Ammon's horn (tissue), 1 donor: ENCODE measurements at places on chromosomes 6 and 20.

DNA sequence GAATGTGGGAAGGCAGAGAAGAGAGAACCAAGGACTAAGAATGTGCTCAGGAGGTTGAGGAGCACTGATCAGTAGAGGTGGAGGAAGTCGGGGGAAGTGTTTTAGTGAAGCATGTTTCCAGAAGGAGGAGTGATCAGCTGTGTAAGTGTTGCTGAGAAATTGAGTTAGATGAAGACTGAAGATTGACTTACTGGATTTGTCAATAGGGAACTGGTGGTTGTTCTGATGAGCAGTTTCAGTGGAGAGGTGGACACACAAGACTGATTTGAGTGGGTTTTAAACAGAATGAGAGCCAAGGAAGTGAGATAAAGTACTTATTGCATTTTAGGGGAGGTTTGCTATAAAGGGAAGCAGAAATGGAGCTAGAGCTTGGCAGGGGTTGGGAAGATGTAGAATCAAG, 182.6 kb downstream of the CDKAL1 start:
- DNase-seq, result no peak

DNA sequence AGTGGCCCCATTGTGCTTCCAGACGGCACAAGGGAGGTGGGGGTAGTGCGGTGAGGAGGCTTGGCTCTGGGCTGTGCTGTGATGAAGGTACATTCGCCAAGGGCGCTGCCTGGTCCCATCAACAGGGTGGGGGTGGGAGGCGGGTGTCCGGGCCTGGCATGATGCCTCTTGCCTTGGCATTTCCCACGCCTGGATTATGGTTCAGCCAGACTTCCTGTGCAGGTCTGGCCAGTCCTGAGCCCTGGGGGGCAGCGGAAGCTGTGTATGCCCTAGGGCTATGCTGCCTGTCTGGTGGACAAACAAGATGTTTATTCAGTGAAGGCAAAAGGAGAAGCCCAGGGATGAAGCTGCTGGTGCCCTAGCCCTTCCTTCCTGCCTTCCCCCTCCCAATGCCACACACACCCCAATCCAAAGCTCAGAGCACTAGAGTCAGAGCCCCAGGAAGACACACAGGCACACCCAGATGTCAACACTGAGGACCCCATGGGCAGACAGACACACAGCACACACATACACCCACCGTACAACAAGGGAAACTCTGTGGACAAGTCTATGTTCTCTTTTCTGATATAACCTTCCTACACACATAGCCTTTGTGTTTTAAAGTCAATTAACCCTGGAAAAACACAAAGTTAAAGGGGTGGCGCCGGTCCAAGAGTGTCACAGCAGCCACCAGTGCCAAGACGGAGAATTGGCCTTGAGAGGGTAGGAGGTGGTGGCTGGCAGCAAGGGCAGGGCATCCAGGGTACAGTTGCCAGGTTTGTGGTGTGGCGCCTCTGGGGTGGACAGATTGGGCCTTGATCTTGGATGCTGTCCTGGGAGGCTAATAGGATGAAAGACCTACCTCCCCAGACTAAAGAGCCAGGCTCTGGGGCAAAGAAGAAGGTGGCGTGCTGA, 54.7 kb upstream of the SAYSD1 start:
- DNase-seq, result no peak

DNA sequence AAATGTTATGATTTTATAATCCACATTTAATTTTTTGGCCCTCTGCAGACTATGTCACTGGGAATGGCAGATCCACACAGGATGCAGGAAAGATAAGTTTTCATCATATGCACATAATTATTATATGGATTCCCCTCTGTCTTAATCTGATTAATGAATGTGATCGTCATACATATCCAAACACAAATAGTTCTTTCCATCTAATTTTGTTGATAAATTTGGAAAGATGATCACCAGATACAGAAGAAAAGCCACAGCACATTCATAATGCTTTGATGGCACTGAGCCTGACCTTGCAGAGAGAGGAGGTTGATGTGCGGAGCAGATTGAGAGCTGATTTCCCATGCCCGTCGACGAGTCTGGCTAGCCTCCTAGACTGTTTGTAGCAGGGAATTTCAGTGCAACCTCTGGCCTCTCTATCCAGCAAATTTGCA, 471.5 kb downstream of the EPM2A start:
- DNase-seq, result no peak

GRCh38 chr20:10536531-10536930, 101.4 kb downstream of the SLX4IP start:
- no peak for DNase-seq

DNA sequence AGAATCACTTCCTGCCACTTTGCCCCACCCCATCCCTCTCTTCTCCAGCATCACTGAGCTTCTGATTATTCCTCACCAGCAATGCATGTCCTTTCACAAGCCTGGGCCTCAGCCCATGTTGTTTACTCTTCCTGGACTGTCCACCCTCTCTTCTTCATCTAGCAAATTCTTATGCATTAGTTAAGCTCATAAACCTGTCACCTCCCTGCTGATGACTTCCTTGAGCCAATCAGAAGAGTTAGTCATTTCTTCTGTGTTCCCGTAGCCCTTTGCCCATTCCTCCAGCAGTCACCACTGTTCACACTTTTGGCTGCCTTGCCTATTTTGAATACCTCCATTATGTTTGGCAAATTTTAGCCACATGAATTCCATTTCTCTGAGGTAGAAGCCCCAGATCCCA, 4.1 kb upstream of the CRYBG1 start:
- no peak for DNase-seq

GRCh38 chr6:127404133-127404532, 55.1 kb downstream of the KIAA0408 start:
- no peak for DNase-seq

DNA sequence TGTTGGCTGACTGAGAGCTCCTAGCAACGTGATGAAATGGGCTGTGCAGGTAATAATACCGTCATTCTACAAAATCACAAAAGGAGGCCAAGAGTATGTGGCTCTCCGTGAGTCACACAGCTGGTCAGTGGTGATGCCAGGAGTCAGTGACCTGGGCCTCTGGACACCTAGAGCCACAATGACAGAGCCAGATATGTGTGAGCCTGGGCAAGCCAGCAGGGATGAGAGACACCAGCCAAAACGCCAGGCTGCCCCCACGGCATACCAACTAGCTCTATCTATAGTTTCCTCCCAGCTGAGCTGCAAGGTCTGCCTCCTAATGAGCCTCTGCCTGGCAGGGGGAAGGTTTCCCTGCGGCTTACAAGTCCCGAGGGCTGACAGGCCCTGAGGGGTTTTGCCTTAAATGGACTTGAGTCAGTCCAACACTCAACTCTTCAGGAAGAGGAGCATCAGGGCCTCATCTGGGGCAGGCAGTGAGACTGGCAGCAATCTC, 70.0 kb downstream of the CPNE5 start:
- no peak for DNase-seq

GRCh38 chr20:63946986-63947637, 9.1 kb downstream of the UCKL1 start:
- DNase-seq, result no peak

- DNase-seq, result no peak
Observed at GRCh38 chr20:52193133-52193532, 1.6 kb upstream of the ZFP64 start.

DNA sequence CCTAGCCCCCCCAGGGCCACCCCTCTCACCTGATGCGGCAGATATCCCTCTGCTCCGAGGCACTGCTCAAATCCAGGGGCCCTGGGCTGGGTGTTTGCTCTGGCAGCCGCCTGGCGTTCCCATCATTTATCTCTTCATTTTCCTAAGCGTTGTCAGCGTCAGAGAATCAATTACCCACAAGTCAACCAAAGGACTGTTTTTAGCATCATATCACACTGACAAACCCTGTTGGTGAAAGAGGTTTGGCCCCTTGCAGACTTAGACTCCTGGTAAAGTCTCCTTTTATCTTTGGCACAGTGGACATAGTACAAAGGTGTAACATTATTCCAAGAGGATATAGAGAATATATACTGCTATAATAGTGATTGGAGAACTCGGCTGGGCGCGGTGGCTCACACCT, at the start of gene GHRH:
Gene GHRH, minus strand, starts transcription at position 101 of the 400 bp plus-strand sequence. CDS start 4,925 bp downstream, outside the sequence.
- DNase-seq, result no peak

GRCh38 chr6:145814035-145814500, 527 bp downstream of the FBXO30 start:
- peak; percentile 36 for DNase-seq
